ENCODE measurements at places on chromosomes 12 and 14.

DNA sequence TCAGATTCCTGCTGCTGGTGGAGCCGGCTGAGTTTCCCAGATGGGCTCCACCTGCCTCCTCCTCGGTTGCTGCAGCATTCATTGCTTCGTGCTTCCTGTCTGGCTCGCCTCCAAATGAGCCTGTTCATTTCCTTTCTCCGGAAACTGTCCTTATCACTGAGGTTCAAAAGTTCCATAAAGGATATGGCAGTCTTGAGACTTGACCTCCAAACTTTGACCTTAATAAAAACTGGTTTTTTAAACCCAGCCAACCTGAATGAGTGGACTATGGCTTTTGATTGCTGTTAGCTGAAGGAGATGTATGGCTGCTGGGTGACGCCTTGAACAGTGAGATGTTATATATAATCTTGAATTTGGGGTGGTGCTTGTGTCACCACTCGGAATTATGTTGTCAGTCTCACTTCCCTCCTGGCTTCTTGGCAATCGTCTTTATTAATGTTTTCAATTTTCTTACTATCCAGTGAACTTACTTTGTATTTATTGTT lies 62.7 kb downstream of the RASSF3 start:
- DNase-seq: no peak

GRCh38 chr12:64392221-64392620 lies 1.7 kb upstream of the C12orf56 start:
- DNase-seq: no peak

DNA sequence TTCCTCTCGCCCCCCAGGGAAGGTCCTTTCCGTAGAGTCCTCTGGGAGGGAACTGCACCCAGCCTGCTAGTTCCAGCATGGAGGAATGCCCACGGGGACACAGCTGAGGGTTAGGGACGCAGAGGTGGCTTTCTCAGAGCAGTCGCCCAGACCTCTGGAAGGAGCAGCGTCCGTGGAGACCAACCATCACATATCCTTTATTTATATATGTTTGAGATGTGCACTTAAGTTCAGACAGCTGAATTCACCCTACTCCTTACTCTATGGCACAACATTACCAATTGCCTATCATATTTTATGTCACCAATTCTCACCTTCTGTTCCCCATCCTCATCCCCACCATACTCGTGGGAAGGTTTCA lies 305.6 kb upstream of the DIO3 start:
- no peak for DNase-seq

- no peak for DNase-seq
Measured at GRCh38 chr12:101077791-101078528, 132.1 kb downstream of the SLC5A8 start.

- no peak for DNase-seq
Measured at GRCh38 chr12:6635856-6636531, at the start of gene LPAR5. LPAR5 (minus strand) TSS chr12:6635959; CDS start chr12:6621248, 14,711 bp downstream.

DNA sequence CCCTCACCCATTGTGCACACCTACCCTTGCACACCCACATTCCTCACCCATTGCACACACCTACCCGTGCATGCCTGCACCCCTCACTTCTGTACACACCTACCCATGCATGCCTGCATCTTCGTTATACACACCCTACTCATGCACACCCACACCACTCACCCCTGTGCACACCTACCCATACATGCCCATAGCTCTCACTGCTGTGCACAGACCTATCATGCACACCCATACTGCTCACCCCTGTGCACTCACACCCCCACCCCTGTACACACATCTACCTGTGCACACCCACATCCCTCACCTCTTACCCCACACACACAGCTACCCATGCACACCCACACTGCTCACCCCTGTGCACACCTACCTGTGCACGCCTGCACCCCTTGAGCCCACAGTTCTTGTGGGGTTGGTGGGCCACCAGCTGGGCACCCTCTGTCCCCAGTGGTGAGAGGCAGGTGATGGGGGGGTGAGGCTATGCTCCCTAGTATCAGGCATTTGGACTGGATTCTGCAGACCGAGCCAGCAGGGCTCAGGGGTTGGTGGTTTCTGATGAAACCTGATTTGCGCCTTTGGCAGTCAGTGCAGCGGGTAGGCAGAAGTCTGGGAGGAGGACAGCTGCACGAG lies 15.6 kb downstream of the CEP170B start:
- DNase-seq: no peak

- no peak for DNase-seq
Measured at GRCh38 chr12:108531929-108532848, 17.1 kb downstream of the FICD start.
